MG63 (cell line): ENCODE measurements at places on chromosomes 1 and 21. TPM values are rescaled to one million over a fixed set of nuclear protein-coding genes. Genes with fewer than 3 reads are reported as not detected.
A peak's percentile ranks its signal among the peaks of the same experiment; 100 is the strongest.

CYP2J2 gene
- total RNA-seq: not detected in 2 replicates

NBPF10 gene
- total RNA-seq: 0.49 and 0.69 TPM in 2 replicates

GRCh38 chr1:239804266-239804665, 287.4 kb upstream of the FMN2 start:
- no peak for DNase-seq

PGBD5 gene
- 0.05 TPM in 1 of 2 replicates, not detected in the other for total RNA-seq

- no peak for DNase-seq
Observed at GRCh38 chr1:201632364-201632952, 93.5 kb downstream of the NAV1 start.

PLA2G2C gene
- not detected in 2 replicates for total RNA-seq

PGM1 gene
- 15.9 and 19.8 TPM in 2 replicates for total RNA-seq

DNA sequence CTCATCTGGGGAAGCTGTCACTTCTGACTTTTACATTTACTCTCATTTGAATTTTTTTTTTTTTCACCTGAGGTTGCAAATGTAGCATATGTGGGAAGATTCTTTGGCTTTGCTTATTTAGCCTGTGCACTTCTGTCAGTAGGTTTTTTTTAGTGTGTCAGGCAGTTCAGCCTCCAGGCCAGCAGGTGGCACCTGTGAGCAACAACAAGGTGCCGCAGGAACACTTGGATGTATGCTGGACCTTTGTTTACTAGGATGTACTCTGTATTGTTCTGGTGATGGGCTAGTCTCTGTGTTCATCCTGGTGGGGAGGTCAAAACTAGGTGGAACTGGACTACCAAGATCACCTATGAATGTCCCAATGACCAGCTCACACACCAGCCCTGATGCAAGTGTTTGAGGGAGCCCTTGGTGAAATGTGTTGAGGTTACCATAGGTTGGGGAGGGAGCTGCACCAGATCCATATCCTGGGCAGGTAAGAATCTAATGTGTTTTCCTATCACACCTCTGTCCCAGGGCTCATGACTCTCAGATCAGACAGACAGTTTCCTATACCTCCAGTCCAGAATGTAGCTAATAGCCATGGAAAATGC, 618.2 kb downstream of the BRINP3 start:
- no peak for DNase-seq

DNA sequence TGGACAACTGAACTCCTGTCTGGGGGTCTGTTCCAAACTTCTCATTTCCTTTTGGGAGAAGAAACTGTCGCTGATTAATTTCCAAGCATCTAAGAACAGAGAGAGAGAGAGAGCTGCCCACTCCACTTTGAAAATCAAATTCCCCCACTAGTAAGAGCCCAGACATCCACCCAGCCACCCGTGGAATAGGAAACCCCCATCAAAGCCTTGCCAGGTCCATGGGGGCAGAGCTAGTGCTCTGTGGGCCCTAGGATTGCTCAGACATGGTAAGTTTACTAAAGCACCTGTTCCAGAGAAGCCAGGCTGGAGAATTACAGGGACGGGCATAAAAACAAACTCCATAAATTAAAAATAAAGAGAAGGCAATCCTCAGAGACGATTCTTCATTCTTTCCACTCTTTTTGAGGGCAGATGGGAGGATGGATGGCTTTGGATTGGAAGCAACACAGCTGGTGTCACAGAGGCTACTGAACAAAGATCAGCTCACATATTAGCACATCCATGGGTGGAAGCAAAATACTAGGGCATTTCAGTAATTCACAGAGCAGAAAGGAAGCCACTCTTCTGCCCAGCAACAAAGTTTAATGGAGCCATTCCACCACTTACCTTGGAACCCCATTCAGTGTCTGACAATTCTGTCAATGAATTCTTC, 103.9 kb downstream of the COLGALT2 start:
- DNase-seq: no peak

C1orf53 gene
- 7.6 and 12.6 TPM in 2 replicates for total RNA-seq

GRCh38 chr1:156781585-156782186, 14.4 kb downstream of the PRCC start:
- DNase-seq: no peak

AMPD2 gene
- total RNA-seq: 119 and 172 TPM in 2 replicates

- no peak for DNase-seq
Observed at GRCh38 chr1:170666541-170667254, 2.8 kb downstream of the PRRX1 start.

NUP210L gene
- total RNA-seq: not detected in 2 replicates

GRCh38 chr1:59967780-59968179, 41.2 kb upstream of the CYP2J2 start:
- DNase-seq: no peak

GRCh38 chr1:87560601-87561360, 232.1 kb downstream of the LMO4 start:
- DNase-seq: no peak

DNA sequence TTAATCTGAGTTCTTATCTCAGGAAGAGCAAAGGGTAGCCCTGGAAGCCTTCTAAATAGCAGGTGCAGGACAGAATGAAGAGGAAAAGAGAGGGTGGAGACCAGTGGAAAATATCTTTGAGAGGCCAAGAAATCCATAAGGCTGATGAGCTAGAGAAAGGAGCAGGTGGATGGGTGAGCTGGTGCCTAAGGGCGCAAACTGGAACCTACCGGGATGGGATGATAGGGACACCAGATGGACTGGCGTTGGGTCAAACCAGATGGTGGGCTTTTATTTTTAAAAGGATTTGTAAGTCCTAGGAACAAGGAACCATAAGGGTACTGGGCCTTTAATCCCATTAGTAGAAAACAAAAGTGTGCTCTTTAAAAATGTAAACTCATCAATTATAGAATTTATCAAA, 59.7 kb downstream of the RGL1 start:
- DNase-seq: no peak

DNA sequence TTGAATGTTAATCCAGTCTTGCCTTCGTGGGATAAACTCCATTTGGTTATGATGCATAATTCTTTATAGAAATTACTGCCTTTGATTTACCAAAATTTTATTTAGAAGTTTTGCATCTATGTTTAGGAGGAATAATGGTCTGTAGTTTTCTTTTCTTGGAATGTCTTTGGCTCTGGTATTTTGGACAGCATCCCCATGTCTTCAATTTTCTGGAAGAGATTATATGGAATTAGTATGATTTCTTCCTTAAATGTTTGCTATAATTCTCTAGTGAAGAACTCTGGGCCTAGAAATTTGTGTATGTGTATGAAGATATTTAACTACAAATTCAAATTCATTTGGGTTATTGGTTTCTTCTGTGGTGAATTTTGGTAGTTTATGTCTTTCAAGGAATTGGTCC, 92.7 kb downstream of the SNX7 start:
- DNase-seq: no peak

LEFTY1 gene
- not detected in 2 replicates for total RNA-seq

FHAD1 gene
- 0.33 and 1.1 TPM in 2 replicates for total RNA-seq

GRCh38 chr21:42451941-42452340, 44.1 kb downstream of the RSPH1 start:
- DNase-seq: no peak

LCE1F gene
- not detected in 2 replicates for total RNA-seq

DNA sequence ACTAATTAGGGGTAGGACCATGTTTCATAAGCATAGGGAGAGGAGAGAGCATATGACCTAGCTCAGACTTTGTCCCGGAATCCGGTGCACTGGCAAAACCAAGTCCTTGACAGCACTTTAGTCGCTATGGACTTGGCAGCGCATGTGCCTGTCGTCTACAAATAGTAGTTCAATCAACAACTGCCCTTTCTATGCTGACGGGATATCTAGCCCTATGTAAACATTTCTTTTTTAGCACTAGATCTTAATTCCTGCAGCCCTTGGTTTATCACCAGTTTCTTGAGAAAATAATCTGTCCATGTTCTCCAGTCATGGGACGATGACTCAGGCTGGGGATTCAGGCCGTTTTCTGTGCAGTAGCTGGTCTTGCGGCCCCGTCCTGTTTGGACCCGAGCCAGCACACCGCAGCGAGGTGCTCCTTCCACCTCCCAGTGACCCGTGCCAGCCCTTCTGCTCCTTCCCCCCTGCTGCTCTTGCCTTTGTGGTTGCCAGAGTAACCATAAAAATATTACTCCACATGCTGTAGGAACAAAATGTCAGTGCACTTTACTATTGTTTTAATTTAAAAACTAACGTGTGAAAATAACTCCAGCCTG, 8.6 kb upstream of the MT1HL1 start:
- DNase-seq: peak; percentile 90

DNA sequence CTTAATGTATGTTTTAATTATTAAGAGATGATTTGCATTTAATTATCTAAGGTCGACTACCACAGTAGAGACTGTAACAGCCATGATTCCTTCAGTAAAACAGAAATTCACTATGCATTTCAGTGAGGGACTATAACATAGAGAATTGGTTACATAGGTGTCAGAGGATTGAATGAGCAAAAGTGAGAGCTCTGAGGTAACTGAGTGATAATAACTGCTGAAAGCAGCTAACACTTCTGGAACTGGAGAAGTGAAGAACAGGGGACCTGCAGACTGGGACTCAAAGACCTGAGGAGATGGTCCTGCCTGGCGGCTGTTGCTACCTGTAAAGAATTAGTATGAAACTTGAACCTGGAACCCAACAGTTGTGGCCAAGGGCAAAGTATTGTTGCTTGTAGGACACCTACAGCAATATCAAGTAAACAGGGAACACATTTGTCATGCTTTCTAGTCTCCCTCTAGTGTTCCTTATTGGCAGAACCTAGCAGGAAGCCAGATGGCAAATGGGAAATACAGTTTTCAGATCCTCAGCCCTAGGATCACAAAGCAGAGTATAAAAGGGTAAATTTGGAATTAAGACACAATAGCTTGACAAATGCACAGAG, 110.6 kb downstream of the HS2ST1 start:
- DNase-seq: no peak

- DNase-seq: no peak
Observed at GRCh38 chr1:181151378-181152326, 63.2 kb downstream of the IER5 start.

DNA sequence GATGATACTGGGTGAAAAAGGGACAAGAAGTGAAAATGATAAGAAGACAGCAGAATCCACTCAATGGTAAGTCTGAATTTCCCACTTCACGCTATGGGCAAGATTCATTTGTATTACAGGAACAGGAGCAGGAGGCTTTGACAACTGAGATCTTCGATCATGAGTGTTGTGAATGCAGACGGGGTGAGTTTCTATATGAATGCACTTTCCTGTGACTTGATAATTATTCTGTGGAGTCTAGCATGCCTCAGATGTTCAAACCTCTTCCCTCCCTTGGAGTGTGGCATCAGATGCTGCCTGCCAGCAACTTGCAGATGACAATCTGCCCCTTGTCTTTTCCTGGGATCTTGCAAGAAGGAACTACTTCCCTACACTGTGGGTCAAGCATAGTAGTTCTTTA, 225.4 kb downstream of the HLX start:
- no peak for DNase-seq

DNA sequence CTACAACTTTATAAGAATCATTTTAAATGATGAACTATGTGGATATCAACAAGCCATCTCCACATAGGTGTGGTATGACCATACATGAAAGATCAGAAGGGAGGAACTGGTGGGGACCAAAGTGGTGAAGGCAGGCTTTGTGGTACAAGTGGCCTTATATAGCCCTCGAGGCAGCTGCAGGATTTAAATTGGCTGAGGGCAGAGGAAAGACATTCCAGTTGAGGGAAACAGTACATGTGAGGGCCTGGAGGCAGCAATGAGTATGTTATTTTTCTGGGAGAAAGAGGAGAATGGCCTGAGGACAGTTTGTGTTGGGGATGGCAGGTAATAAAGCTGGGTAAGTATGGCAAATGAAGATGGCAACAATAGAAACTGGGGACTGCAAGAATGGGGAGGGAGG, 17.1 kb downstream of the OSCP1 start:
- DNase-seq: no peak

- no peak for DNase-seq
Observed at GRCh38 chr1:16447641-16448040, 7.1 kb downstream of the NECAP2 start.

FTCD gene
- not detected in 2 replicates for total RNA-seq

GRCh38 chr1:244326757-244327156, 125.0 kb downstream of the ADSS2 start:
- no peak for DNase-seq

- no peak for DNase-seq
Observed at GRCh38 chr1:15757575-15758342, 836 bp upstream of the FBLIM1 start.

- DNase-seq: peak; percentile 70
Observed at GRCh38 chr1:93845538-93846205, 33.3 kb downstream of the DNTTIP2 start.

DNA sequence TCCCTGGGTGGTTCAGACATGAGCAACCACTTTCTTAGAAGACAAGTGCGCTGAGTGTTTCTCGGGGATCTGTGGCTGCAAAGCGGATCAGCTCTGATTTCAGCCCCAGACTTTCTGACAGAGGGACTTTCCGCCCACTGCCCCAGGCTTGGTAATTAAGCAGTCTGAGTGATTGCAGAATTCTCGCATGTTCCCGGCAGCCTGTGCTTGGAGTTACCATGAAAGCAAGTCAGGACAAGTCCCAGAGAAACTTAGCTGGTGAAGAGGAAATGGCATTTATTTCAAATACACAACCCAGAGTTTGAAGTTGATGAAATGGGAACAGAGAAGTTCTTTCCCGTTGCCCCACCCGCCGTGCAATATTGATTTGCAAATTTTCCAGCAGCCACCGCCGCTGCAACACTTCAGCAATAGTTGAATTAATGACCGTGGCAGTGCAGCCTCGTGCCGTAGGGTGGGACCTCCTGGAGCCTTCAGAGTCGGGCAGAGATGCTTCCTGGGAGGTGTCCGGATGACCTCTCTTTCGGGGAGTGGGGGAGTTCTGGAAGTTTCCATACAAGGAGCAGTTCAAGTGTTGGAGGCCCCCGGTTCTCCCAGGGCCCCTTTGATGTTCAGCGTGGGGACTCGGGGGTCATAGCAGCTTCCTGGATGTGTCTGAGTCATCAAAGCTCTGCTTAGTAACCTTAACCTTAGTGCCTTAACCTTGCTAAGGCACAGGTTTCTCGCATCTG, 134.7 kb downstream of the KAZN start:
- DNase-seq: no peak

DNA sequence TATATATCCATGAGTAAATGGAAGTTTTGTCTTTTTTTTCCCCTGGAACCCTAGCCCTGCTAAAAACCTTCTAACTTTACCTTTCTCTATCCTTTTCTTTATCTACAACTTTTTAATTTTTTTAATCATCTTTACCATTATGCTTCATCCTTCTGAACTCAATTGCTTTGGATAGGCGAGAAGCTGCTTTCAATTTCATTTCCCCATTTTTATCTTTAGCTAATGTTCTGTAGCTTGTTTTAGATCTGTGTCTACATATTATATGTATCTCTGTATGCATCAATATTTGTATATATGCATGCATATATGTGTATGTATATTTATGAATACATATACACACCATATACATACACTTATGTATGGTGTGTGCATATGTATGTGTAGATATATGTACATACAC, 57.4 kb downstream of the PTPRC start:
- no peak for DNase-seq

GBP1 gene
- total RNA-seq: 11.8 and 15.1 TPM in 2 replicates
